ENCODE measurements at places on chromosomes 1 and 21.

DNA sequence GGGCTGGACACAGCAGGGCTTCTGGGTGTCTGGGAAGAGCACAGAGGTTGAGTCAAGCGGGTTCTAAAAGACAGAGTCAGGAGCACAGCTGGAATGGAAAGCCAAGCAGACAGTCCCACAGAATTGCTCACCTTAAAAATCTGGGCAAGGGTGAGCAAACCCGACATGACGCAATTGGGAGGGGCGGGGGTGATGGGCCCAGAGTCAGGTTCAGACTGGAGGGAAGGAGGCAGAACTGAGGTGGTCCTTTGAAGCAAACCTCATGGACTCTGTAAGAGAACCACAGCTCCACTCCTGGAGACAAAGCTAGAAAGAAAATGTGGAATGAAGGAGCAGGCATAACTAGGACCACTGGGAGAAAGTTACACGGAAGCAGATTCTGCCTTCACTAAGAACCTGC lies 49.0 kb downstream of the FAM78B start:
- DNase-seq = no peak

GRCh38 chr1:161080441-161081405 lies 8.6 kb downstream of the NECTIN4 start:
- no peak for DNase-seq

- no peak for DNase-seq
These were observed 125.1 kb downstream of the NFIA start for GRCh38 chr1:61207416-61207815.

DNA sequence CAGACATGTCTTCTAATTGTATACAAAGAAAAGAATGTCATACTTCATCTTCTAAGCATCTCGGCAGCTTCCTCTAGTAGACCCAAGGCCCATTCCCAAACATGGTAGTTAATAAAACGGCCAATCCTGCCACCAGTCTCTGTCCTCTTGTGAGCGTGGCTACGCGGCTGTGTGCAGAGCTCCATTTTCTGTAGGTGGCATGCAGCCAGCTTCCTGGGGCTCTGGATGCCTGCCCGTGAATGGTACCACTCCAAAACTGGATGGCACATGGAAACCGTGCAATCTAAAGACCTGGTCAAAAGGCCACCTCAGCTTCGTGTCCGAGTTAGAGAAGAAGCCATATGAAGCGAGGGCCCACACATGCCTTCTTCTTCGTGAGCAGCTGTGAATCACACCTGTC lies 110.7 kb downstream of the SIPA1L2 start:
- no peak for DNase-seq

- DNase-seq = no peak
These were observed 38.3 kb downstream of the IFI44 start for GRCh38 chr1:78687914-78688313.

DNA sequence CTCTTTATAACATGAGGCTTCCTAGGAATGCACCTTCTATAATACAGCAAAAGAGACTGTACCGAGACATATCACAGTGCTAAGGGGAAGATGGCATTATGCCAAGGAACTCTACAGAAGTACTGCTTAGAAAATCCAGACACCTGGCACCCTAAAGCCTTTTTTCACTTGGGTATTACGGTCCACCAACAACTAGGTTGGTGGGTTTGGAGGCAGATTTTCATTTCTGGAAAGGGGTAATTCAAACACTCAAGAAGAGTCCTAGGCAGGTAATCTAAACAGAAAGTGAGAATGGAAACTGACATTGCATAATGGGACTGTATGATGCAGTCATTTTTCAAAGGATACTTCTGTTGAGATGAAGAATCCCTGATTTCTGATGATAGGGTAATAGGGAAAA lies 19.6 kb downstream of the SCMH1 start:
- DNase-seq = no peak

DNA sequence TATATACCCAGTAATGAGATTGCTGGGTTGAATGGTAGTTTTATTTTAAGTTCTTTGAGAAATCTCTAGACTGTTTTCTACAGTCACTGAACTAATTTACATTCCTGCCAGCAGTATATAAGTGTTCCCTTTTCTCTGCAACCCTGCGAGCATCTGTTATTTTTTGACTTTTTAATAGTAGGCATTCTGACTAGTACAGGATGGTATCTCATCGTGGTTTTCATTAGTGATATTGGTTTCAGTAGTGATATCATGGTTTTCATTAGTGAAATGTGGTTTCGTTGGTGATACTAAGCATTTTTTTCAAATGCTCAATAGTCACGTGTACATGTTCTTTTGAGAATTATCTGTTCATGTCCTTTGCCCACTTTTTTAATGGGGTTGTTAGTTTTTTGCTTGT lies 316.8 kb downstream of the PTBP2 start:
- DNase-seq = no peak

DNA sequence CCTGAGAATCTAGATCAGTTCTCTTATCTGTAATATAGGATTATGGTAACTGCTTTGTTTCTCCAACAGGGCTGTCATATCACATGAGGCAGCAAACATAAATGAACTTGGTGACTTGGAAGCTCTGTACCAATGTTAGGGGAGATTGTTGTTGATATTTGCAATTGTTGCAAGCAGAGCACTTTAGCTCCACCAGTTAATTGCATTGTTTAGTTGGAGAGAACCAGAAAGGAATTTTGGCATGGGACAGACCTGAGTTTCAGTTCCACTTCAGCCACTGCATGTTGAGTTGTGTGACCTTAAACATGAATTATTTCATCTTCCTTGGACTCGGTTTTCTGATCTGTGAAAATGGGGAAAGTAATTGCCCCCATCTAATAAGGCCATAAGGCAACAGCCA lies 142.3 kb upstream of the JUN start:
- DNase-seq = no peak

DNA sequence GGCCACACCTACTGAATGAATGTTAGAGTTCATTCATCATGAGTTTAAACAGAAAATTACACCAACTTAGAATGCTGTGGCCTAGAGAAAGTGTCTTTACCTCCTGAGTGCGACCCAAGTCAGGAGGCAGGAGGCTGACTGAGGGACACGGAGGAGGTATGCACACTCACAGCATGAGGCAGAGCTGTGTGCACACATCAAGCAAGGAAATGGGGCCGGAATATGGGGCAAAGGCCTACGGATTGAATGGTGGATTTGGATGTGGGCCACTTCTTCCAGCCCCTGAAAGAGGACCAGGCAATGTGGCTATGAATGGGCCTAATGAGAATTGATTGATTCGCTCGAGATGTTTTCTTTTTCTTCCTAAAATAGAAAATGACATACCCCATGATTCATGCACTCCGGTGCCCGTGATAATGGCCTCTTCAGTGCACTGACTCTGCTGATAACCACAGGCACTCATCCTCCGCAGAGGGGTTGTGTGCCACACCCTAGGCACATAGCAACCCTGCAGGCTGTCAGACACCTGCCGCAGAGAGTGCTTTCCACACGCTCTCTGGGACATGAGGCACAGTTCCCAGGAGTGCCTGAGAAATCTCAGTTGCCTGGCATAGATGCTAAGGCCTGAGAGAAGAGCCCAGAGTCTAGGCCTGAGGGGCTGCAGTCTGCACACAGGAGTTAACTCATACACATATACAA lies 155.5 kb downstream of the GLUL start:
- DNase-seq = no peak

GRCh38 chr1:234774971-234775370 lies 165.0 kb upstream of the IRF2BP2 start:
- no peak for DNase-seq

- DNase-seq = no peak
These were observed 9.6 kb downstream of the GSTM2 start for GRCh38 chr1:109677459-109677858.

DNA sequence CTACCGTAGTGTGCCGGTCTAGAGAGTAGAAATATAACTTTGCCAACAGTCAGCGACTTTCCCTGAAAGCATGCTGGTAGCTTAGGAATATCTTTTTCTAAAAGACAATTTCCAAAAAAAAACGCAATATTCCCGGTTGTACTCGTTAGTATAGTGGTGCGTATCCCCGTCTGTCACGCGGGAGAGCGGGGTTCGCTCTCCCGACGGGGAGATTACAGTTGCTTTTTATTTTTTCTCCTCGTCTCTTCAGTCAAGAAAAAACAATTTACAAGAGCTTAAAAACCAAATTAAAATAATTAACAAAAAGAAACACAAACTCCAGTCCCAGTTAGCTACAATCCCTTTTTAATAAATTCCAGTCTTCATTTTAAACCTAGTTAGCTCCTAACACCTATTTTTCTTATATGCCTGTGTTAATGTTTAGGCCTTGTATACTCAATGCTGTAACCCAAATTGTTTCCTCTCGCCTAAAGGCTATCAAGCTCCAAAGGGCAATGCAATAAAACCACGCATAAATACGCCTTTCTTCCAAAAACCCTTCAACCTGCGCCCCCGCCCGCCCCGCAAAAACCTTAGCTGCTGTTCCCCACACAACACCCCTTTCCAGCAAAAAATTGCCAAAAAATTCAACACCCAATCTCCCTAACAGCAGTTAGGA lies 7.8 kb downstream of the HSPA6 start:
- DNase-seq = no peak

DNA sequence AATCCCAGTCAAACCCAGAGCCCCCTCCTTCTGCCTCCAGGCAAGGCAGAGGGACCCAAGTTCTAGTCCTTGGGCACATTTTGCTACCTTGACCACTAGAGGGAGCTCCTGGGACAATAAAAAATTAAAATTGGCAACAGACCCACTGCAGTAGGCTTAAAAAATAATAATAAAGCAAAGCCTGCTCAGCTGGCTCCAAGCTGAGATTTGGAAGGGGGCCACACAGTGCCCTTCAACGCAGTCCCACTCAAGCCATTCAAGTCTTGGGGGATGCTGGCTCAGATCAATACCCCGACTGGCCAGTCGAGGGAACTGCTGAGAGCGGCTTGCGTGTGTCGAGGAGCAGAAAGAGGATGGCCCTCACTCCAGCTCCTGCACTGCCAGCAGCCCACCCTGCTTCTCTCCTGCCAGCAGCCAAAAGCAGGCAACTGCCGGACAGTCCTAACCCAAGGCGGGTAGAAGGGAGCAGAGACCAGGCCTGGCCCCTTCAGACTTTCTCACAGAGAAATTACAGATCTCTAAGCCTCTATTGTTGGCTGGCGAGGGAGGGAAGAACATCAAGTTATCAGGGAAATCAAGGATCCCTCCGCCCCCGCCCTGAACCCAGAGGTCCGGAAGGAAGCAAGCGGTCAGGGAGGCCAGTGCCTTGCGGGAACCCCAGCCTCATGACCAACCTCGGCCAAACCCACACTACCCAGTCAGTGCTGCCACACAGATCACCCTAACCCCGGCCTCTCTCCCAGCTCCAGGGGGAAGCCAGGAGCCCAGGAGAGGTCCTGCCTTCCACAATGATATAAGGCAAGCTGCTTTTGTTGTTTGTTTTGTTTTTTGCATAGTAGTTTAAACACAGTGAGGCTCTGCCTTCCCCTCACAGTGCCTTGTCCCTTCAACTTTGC lies 4.9 kb upstream of the ALDH4A1 start:
- peak; percentile 59 for DNase-seq

DNA sequence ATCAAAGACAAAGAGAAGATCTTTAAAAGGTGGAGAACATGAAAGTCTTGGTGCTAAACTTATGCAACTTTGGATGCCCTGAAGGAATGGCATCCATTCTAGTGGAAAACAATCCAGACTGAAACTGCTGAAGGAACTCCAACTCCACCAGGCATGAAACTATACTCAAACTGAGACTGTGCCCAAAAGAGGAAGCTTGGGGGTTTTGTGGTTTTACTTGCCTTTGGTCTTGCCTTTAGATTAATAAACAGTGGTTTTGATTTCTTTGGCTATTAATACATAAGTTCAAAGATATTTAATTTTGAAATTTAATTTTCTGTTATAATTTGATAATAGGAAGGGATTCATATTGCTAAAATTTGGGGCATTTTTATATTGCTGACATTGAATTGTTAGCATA lies 17.4 kb upstream of the SLC30A10 start:
- no peak for DNase-seq

- DNase-seq = no peak
These were observed 27.3 kb downstream of the PTTG1IP start for GRCh38 chr21:44846224-44846484.

DNA sequence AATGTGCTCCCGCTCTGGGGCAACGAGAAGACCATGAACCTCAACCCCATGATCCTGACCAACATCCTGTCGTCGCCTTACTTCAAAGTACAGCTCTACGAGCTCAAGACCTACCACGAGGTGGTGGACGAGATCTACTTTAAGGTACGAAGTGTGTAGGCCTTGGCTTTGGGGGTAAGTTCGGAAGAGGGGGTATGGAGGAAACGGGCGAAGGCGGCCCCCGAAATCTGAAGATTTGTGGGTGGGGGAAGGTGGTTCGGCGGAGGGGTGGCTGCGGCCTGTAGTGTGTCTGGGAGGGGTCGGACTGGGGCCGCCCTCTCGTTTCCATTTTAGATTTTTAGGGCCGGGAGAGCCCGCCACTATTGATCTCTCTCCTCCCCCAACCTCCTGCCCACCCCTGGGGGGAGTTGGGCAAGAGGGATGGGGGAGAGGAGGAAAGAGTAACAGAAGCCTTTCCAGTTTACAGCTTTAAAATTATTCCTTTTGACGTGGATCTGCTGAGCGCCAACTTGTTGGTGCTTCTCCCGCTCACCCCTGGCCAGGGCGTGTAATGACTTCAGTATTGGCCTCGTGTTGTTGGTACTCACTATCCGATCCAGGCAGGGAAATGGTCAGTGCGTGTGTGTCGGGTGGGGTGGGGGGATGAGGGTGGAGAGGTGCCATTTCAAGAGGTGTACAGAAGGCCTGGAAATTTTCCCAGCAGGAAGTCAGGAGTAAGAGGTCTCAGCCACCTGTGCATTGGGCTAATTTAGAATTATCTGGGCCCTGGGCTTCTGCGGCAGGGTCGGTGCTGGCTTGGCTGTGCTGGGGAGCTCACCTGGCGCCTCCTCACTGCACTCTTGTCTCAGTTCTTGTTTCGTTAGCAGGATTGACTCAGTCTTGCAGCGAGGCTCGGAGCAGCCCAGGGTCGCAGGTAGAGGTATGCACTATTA lies 880 bp downstream of the PRPF38B start:
- DNase-seq = peak; percentile 49
